Osteocyte (in vitro differentiated cells): ENCODE measurements at places on chromosomes 12 and 14. TPM values are rescaled to one million over a fixed set of nuclear protein-coding genes. Genes with fewer than 3 reads are reported as not detected.

IL26 gene
- total RNA-seq = 0.34 TPM in 1 of 2 replicates, not detected in the other

RAD9B gene
- total RNA-seq = 0.44 and 0.64 TPM in 2 replicates

DBX2 gene
- not detected in 2 replicates for total RNA-seq

TSPAN11 gene
- total RNA-seq = 8.4 and 9.2 TPM in 2 replicates

CISTR gene
- total RNA-seq = not detected in 2 replicates

MYO1A gene
- total RNA-seq = not detected in 2 replicates

BCL2L14 gene
- total RNA-seq = not detected in 2 replicates

LUM gene
- 473 and 481 TPM in 2 replicates for total RNA-seq

OR4E2 gene
- total RNA-seq = not detected in 2 replicates

APOF gene
- not detected in 2 replicates for total RNA-seq

LMNTD1 gene
- not detected in 2 replicates for total RNA-seq
